Breast epithelium (tissue), 4 donors: ENCODE measurements at places on chromosomes 1 and 21. TPM values are rescaled to one million over a fixed set of nuclear protein-coding genes. Genes with fewer than 3 reads are reported as not detected.

The KLHL12 gene
- total RNA-seq: 26.4 TPM

The GUCA2B gene
- total RNA-seq: not detected

The TNFRSF18 gene
- 1.9 TPM for total RNA-seq

The CELA2A gene
- not detected for total RNA-seq

The CFHR3 gene
- not detected for total RNA-seq

The TTC39A gene
- total RNA-seq: 72.1 TPM

The DISC1 gene
- total RNA-seq: 12.4 TPM
